ENCODE measurements at places on chromosomes 2 and 18. TPM values are rescaled to one million over a fixed set of nuclear protein-coding genes. Genes with fewer than 3 reads are reported as not detected.
A peak's percentile ranks its signal among the peaks of the same experiment; 100 is the strongest.

DSG3 gene
- total RNA-seq, result not detected

GKN1 gene
- total RNA-seq, result not detected

KCNIP3 gene
- 2.4 TPM for total RNA-seq

- H3K4me1 ChIP-seq, result no peaks in the 10 kb centered on the region
- peaks cover 8% of the 10 kb centered on the region for H3K36me3 ChIP-seq
- no peak for DNase-seq
- H3K4me3 ChIP-seq, result no peak overlapping the region
- no peak overlapping the region for H3K27ac ChIP-seq
These were observed 24.1 kb upstream of the OR6B3 start for GRCh38 chr2:240077442-240077841.

DNA sequence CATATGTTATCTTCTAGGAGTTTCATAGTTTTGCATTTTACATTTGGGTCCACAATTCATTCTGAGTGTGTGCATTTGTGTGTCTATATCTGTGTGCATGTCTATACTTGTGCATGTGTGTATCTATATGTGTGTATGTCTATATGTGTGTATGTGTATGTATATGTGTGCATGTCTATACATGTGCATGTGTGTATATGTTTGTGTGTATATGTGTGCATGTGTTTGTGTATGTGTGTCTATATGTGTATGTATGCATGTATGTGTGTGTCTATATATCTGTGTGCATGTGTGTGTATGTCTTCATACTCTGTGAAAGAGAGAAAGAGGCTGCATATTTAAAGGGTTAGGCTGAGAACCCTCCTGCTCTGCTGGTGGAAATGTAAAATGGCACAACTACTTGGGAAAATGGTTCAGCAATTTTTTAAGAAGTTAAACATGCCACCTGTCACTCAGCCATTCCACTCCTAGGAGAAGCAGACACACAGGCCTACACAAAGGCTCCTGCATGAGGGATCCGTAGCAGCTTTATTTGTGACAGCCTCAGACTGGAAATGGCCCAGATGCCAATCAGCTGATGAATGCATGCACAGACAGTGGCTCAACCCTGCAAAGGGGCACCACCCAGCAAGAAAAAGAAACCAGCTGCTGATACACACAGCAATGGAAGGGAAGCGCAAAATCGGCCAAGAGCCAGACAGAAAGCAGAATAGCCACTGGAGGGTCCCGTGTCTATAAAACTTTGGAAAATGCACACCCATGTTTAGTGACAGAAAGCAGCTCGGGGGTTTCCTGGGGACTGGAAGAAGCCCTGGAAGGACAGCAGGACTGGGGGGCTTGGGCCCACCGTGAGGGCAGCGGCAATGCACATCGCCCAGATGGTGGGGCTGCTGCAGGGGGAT, 146.8 kb downstream of the SEPTIN10 start:
- peaks cover 47% of the 10 kb centered on the region for H3K4me1 ChIP-seq
- H3K27me3 ChIP-seq, result peaks cover 3% of the 10 kb centered on the region
- no peaks in the 10 kb centered on the region for H3K36me3 ChIP-seq
- peak; percentile 59 for DNase-seq
- H3K27ac ChIP-seq, result no peak overlapping the region
